NCI-H2029 (cell line): ENCODE measurements at places on chromosomes 1 and 21.

DNA sequence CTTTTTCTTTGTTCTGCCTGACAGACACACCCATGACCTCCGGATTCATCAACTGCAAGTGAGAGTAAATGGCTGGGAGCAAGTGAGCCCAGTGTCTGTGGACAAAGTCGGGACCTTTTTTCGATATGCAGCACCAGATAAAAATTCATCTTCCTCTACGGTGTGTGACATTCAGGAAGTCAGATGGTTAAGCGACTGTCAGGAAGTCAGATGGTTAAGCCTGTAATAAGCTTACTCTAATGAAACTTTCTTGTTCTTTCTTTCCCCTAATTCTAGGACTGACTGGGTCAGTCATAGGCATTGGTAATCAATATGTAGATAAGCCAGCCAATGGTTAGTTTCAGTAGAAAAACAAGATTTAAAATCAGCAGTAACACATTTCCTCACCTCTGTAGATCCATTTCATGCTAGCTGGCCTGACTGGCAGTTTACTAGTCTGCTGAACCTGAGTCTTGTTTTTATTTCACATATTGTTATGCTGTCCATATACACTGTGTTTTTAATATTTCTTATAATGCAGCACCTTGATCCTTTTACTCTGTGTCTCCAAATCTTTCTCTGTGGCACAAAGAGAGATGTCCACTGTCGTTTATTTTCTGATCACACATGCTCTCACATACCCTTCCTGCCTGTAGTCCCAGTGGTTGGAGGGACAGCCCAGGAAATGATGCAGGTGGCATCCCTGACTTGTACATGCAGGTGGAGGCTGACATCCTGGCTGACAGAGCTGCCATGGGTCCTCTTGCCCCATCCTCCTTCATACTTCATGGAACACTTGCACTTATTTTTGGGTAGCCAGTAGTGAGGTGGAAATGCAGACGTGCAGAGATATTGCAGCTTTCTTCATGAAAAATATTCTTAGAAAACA is 115.8 kb downstream of the VPS13D start:
- no peak for DNase-seq

- no peak for DNase-seq
Measured at GRCh38 chr1:63618011-63618410, 24.8 kb downstream of the PGM1 start.

DNA sequence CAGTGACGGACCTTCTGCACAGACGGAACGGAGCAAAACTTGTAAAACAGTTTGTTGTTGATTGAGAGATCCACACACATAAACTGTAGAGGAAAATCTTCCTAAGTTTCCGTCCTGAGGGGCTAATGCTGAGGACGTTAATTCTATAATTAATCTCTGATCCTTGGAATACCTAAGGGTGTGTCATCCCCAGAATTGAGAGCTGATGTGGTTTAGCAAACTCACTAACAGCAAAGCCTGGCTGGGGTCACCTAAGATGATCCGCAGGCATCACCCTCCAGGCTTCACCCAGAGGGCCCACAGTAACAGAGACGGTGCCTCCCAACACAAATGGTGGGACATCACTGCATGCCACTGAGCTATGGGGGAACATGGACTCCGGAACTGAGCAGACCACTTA is 97.5 kb downstream of the SMYD2 start:
- DNase-seq: no peak

- no peak for DNase-seq
Measured at GRCh38 chr1:155833665-155834295, 23.2 kb downstream of the GON4L start.

DNA sequence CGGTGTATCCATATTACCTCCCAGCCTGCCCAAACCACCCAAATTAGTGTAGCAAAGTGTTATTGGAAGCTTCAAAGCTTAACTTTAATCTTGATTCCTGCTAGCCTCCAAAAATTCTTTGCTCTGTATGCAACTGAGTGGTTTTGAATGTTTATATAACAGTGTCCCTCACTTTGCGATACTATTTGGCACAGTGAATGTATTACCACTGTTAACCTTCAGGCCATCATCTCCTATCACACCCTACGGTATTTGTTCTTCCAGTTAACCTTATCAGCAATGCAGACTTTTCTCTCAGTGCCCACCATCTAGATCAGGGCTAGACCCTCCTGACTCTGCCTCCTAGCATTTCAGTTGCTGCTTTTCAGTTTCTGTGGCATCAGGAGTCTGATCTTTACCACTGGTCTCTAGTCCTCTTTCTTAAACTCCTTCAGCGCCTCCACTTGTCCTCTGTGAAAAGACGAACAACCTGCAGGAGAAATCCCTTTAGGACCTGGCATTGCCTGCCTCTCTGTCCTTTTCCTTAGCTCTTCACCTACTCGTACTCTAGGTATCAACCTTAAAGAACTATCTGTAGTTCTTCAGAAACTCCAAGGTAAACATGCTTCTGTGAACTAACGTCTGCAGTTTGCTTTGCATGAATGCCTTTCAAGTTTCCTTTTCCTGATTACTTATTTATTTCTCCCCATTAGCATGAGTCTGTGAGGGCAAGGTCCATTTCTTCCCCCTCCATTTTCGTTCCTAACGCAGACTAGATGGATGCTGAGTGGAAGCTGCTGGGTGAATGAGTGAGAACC is 71.7 kb downstream of the SNX7 start:
- DNase-seq: no peak

DNA sequence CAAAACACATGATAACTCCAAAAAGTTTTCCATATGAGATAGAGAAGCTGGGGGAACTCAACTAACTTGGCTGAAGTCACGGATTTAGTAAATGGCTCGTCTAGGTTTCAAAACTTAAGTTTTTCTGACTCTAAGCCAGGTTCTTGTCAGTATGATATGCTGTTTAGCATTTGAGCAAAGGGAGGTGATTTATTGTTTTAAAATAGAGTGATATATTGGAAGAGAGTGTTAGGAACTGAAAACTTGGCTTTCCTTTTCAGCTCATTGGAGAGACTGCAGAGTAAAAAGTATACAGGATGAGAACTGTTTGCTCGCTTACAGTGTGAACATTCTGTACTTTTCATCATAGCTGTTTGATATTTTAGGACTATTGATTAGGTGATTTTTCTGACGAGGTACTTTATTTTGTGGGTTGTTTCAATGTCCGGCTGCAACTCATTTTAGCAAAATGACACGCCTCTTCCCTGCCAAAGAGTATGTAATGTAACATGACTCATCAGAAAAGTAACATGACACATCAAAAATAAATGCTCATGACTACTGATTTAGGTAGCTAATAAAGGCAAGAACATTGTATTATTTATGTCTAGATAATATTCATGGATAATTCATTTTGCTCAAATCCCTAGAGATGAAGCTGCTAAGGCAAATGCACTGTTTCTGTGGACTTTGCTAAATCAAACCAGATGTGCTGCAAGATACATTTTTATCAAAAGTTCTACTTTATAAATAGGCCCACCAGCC is 355.1 kb downstream of the GPATCH2 start:
- no peak for DNase-seq

DNA sequence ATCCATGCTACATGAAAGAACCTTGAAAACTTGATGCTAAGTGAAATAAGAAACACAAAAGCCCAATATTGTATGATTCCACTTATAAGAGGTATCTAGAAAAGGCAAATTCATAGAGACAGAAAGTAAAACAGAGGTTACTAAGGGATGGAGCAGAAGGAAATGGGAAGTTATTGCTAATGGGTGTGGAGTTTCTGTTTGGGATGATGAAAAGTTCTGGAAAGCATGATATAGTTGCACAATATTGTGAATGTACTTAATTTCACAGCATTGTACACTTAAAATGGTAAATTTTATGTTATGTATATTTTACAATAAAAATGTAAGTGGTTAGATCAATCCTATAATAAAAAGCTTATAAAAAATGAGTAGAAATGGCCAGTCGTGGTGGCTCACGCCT is 1.6 kb upstream of the NECAP2 start:
- DNase-seq: no peak

- DNase-seq: no peak
Measured at GRCh38 chr1:206047271-206047670, 5.7 kb upstream of the RHEX start.

- DNase-seq: no peak
Measured at GRCh38 chr1:193629875-193630274, 443.5 kb upstream of the B3GALT2 start.

GRCh38 chr21:38824124-38824822 is 18.5 kb downstream of the ETS2 start:
- DNase-seq: no peak

DNA sequence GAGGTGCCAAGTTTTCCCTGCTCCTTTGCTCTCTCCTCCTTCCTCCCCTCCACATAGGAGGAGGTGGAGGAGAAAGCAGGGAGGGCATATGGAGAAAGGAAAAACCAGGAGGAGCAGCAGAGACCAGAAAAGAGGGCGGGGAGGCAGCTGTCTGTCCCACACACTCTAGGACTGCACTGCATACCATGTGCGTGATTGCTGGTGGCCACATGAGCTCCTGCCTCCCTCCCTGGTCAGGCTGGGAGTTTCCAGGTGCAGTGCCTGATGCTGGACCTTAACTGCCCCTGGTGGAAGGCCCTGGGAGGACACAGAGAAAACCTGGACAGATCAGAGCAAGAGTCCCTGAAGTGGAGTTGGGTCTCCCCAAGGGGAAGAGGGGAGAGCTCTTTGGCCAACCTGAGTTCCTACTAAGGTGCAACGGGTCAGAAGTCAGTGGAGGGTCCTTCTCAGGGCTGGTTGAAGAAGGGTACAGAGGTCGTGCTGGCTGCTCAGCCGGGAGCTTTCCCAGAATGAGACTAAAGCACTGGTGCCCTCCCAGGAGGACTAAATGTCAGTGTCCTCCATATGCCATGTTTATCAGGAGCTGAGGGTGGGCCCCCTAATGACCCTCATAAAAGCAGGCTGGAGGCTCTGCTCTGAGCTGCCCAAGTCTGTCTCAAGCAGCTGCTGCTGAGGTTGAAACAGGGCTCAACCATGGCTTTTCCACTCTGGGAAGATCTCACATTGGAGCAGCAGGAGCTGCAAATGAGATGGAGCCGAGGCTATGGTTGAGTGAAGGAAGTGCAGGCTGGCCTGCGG is 3.5 kb upstream of the LGR6 start:
- no peak for DNase-seq

GRCh38 chr1:207239874-207240273 is 81.6 kb upstream of the CD55 start:
- DNase-seq: no peak

DNA sequence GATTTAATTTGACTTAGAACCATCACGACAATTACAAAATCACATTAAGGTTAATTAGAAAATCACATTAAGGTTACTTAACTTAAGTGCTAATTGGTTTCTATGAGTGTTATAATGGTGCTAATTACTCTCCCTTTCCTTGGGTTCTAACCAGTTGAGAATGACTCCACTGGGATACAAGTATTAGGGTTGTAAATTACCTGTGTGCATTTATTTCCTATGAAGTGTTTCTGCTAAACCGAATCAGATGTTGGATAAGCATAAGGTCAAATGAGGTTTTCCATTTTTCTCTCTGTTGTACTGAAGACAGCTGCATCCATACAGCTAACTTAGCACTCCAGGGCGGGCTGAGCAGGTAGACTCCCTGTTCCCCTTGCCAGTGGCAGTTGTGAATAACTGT is 610.3 kb upstream of the TMPRSS15 start:
- DNase-seq: no peak

GRCh38 chr1:220409771-220410595 is 118.0 kb upstream of the MARK1 start:
- DNase-seq: no peak

DNA sequence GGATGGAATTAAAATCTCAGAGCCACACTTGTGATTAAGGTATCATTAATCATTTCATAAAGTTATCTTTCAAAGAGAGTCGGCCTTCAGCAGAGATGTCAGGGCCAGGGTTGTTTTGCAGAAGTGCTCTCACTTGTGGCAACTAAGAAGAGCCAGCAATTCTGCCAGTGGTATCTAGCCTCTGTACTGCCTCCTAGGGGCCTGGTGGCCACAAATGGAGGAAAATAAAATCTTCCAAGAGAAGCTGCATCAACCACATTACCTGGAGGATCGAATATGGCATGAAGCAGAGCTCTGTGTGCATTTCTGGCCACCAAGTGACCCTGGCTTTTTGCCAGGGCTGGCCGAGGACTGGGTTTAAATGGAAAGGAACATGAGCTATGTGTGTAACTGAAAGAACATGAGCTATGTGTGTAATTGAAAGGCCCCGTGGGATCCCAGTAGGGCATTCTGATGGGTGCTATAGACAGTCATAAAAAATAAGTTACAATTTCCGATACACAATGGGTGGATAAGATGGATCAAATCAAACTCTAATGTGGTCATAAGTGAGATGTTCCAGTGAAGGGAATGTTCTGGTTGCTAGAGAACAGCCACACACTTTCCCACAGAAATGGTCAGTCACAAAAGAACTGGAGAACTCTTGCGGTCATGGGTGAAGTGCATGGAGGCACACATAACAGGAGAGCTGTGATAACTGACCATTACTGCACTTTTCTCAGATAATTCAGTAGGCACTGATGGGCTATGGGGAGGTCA is 335.8 kb downstream of the CAMTA1 start:
- DNase-seq: no peak

DNA sequence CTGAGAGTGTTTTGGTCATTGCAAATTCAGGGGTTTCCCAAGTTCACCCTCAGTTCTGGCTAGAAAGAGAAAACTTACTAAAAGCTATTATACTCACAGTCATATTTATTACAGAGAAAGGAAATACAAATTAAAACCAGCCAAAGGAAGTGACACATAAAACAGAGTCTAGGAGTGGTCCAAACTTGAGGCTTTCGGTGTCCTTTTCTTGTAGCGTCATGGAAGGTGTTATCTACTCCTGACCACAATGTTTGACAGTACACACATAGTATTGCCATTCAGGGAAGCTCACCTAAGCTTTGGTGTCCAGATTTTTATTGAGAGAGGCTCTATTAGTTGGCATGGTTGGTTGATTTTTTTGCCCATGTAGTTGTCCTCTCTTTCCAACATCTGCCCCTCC is 59.0 kb downstream of the SLC35A3 start:
- DNase-seq: no peak

DNA sequence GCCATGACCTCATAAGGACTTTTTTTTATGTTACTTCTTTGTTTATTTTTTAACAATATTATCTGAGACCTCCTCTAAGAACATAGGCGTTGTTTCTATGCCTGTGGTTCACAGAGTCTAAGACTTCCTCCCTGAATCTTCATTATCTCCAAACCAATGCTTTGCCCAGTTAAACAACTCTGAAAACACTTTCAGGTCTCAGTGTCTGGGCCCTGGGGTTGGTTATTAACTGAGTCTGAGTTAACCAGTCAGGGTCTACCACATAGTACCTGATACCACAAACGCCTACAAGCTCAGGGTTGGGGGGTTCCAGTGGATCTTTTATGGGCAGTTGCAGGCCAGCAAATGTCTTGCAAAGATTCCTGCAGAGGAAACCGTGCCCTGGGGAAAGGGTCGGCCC is 138.2 kb downstream of the AJAP1 start:
- DNase-seq: no peak

- DNase-seq: peak; percentile 62
Measured at GRCh38 chr1:1573843-1574720, 581 bp downstream of the SSU72 start.

GRCh38 chr1:48356901-48357300 is 115.1 kb downstream of the SPATA6 start:
- no peak for DNase-seq
